ENCODE measurements at places on chromosomes 2 and 18.

DNA sequence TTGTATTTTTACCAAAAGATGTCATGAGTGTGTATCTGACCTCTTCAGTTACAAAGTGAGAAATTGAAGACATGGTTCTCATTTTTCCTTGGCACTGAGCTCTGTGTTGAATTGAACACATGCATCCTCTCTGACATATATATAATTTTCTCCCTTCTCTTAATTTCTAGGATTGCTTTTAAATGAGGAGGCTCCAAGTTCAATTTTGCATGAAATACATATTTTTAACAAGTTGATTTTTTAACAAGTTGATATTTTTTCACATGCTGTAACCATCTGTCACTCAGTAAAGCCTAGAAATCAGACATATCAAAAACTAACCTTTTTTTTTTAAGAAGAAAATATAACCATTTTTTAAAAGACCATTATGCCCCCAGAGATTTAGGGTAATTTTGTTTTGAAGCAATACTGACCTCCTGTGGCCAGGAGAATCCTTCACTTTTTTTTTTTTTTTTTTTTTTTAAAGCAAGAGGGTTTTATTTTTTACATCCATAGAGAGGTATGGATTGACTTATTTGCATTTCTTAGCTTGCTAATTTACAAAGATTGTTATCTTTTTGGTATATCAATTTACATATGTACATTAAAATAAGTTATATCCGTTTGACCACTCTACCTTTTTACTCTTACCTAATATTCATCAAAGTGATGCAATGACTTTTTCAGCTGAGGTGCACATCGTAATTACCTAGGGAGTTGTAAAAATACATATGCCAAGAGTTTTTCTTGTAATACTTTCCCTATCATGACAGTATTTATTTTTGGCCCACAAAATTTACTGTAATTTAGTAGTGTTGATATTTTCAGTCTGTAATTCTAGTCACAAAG is 161.8 kb downstream of the SOCS6 start:
- peak; percentile 29 for DNase-seq

- no peak for DNase-seq
These were observed 19.1 kb downstream of the NOSTRIN start for GRCh38 chr2:168821577-168821976.

DNA sequence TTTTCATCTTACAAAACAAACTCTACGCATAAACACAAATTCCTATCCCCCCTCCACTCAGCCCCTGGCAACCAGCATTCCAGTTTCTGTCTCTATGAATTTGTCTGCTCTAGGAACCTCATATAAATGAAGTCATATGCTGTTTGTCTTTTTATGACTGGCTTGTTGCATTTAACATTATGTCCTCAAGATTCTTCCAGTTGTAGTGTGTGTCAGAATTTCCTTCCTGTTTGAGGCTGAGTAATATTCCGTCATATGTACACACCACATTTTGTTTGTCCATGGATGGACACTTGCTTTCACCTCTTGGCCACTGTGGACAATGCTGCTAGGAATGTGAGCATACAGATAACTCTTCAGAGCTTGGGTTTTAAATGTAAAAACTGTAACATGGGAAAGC is 272.1 kb downstream of the GBX2 start:
- DNase-seq = no peak

DNA sequence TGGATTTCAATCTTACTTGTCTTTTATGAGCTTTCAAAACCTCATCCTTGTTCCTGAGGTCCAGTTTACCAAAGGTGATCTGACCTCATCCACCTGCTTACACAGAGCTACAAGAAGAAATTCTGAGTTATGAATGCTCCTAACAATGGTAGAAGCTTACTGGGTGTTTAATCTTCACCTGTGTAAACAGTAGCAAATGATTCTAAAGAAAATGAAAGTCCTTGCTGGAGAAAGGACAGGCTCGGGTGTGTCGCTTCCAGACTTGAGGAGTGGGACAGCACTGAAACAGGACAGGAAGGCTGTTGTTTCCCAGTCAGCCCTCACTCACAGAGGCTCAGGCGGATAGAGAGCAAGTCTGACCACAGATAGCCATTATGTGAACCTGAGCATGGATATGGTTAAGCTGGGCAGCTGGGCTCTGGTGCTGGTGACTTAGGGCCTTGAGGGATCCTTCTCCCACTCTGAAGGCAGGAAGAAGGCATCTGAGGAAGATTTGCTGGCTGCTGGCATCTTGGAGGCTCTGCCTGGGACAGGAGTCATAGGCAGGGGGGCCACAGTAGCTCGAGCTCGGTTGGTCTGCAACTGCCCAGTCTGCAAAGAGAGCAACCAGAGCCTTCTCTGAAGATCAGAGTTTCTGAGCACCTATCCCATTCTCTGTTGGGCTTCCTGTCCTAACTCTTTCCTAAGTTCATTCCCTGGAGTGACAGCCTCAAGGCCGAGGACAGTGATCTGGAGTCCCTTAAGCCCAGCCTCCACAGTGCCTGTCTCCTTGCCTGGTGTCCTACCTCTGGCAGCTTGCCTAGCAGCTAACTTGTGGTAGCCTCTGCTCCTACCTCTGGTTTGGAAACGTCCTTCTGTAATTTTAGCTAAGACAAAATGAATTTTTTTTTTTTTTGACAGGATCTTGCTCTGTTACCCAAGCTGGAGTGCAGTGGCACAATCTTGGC is 4.0 kb downstream of the DOK1 start:
- DNase-seq = no peak

DNA sequence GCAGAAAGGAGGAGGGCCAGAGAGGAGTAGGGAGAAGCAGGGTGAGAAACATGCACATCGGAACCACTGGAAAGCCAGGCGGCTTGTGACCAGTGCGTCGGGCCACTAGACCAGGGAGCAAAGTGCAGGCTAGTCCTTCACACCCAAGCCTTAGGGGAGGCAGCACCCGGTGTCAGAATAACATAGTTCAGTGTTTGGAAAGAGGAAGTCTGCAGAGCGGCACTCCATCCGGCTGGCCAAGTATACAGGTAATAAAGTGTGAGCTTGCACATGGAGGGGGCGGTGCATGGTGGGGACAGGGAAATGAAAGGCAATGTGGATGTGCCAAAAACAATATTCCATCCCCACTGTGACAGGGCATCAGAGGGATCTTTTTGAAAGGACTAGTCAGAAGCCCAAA is 69.7 kb downstream of the ZNF521 start:
- no peak for DNase-seq

DNA sequence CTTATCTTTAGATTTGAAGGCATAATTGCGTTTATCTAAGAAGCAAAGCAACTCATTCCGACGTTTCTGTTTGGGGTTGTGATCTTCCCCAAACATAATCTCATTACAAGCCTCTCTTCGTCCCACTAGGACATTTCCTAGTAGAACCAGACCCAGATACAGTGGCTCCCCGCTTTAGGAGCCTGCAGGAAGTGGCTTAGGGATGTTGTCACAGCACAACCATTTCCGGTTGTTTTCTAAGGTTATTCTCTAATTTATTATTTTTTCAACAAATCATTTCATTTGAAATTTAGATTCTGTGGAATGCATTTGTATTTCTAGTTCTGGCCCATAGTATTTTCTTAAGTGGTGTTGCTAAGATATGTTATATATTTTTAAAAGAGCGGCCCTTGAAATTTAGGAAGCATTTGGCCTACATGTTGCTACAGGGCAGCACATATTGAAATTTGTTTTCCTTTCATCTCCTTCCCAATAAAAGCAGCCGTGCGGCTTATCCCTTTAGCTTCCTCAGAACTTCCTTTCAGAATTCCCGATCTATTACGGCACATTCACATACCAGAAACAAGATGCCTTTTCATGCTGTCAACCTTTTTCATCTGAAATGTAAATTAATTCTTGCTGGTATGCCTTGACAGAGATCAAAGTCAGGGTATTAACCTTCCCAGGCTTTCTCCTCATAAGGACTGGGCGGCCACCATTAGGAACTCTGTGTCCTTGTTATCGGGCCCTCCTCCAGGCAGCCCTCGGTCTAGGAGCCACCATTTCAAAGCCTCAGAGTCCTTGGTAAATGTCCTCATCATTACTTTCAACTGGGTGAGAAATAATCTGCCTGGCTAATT is 210.9 kb upstream of the SP5 start:
- no peak for DNase-seq

DNA sequence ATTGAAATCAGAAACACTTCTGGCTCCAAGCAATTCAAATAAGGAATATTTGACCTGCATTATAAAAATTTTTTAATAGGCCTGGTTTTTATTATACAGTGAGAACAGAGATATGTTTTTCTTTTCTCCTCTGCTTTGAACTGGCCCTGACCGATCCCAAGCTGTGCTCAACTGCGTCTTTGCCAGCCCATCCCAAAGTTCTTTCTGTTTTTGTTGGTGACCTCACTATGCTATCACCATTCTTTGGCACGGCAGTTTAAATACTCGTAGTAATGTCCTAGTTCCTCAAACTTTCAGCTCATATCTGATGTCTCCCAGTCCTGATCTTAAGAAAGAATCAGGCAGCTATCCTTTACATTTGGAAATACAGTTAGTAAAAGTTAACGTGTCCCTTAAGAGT is 42.3 kb upstream of the NETO1 start:
- no peak for DNase-seq

- no peak for DNase-seq
These were observed 311.9 kb downstream of the NRXN1 start for GRCh38 chr2:50719837-50720696.

- DNase-seq = no peak
These were observed 257.6 kb upstream of the SALL3 start for GRCh38 chr18:78721981-78722380.

DNA sequence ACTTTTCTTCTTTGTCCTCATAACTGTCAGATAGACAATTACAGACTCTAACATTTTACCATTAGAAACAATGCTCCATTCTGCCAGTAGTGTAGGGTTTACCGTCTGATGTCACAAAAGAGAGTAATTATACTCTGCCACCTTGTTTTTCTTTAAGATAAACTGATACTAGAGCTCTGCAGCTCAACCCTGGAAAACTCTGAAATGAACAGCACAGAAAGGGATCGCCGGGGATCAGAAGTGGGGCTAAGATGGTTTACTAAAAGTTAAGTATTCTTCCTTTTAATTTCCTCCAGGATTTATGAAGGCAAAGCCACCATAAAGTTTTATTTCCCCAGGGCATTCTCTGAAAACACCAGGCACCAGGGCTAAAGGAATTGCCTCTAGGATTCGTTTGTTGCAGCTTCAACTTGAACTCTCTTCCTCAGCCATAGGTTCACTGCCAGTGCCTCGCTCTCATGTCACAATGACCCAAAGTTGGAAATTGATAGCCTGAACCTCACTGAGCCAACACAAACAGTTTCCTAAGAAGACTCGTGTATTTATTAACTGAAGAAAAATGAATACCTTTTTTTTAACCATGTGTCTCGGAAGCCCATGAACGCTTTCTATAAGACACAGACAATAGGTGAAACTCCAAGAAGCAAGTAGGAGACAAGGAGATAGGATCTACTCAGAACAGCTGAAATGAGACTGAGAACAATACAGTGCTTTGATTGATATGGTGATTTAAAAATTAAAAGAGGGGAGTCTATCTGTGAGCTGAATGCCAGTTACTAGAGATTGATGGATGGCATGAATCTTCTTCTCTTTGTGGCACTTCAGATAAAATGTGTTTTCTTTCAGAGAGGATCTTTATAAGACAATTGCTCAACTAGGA is 121.5 kb upstream of the SPATS2L start:
- DNase-seq = no peak

DNA sequence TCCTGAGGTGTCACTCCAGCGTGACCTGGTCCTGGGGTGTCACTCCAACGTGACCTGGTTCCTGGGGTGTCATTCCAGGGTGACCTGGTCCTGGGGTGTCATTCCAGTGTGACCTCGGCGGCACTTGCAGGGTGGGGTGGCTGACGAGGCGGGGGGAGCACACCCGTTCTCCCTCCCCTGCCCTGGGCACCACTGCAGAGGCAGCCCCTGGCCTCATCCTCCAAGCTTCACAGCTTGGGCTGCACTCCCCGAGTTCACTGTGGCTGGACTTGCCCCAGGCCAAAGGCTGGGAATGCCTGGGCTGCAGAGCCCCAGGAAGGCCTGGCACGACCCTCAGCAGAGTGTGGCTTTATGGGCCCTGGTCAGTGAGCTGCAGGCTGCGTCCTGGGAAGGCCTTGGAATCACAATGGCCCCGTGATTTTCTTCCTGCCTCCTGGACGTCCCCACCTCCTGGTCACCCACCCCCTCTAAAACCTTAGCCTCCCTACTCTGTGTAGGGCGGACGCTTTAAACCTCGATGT is 88.3 kb downstream of the NFATC1 start:
- DNase-seq = peak; percentile 19

DNA sequence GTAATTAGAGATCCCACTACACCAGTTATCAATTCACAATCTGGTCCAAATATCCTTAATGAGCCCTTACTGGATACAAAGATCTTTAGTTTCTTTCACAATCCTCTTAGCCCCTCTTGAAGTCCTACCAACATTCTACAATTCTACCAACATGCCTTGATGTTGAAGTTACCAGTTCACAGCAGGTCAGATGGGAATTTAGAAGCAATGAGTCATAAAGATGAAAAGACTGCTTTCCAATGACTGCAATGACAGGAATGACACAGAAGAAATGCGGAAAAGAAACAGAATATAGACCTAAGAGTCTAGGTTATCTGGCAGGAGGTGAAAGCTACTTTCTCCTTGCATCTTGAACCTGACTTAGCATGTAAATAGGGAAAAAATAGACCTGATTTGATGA is 24.5 kb downstream of the RTTN start:
- DNase-seq = peak; percentile 86
